ENCODE measurements at places on chromosomes 5 and 9.

DNA sequence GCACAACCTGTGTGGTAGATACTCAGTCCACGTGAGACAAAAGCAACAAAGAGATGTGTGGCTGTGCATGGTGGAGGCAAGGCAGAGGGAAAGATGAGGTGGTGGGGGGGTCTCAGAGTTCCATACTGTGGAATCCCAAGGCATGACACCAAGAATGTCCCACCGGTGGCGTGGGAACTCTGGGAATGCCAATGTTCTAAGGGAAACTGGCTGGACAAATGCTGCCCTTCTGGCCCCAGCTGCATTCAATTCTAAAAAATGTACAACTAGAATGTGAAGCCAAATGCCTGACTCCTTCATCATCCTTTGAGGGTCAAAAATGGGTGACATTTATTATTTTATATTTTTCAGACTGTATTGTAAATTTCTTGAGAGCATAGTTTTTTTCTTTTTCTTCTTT lies 58.2 kb upstream of the EQTN start:
- no peak for DNase-seq

GRCh38 chr9:81826517-81826906 lies 101.7 kb upstream of the SPATA31D4 start:
- DNase-seq: no peak

GRCh38 chr5:120657104-120657503 lies 193.0 kb downstream of the PRR16 start:
- no peak for DNase-seq

GRCh38 chr9:107316795-107317661 lies 33.9 kb downstream of the RAD23B start:
- no peak for DNase-seq

DNA sequence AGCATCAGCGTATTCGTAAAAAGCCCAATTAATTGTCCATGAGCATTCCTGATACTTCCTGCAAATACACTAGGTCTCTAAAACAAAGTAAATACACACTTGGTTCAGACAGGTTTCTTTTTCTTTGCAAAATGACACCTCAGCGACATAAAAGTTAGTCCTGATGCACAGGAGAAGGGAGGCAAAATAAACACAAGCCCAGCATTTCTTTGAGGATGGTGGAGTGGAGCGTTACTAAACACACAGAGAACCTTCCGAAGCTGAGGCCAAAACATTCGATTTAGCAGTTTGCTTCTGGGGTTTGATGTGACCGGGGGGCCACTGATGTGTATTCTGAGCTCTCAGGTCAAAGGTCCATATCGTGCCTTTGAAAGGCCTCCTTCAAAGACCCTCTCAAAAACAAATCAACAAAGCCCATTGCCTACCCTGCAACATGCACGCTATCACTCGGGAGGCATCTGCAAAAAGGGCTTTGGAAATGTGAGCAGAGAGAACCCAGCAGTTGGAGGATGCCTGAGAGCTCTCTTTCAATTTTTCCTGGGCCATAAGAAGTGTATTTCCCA lies 268.4 kb upstream of the PANK3 start:
- no peak for DNase-seq

DNA sequence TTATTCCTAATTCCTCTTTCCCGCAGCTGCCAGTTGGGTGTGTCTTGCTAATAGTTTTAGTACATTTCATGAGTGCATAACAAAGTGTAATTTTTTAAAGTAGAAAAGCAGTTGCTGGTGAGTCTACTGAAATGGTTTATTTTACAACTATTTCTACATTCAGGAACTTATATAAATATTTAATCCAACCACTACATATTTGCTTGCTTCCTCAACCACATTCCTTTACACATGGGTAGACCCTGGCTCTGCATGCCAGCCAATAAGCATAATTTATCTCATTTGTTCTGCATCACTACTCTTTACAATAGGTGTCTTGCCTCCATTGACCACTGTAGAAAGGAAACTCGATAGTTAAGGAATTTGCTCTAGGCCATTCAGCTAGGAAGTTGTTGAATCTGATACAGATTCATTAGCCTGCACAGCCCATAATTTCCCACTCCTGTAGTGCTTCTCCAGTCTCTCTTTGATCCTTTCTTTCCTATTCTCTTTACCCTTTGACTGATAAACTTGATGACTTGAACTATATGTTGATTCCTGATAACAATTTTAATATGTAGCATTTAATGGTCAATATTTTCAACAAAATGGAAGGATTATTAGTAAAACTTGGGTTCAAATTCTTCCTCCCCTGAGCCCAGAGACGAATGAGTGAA lies 342.5 kb upstream of the ACTBL2 start:
- no peak for DNase-seq

- DNase-seq: no peak
Observed at GRCh38 chr9:129664746-129665388, 580 bp upstream of the PRRX2 start.

GRCh38 chr5:6498968-6499367 lies 50.3 kb downstream of the UBE2QL1 start:
- DNase-seq: no peak

- DNase-seq: no peak
Observed at GRCh38 chr9:134373269-134373668, 47.0 kb downstream of the RXRA start.

Data from iPS-NIHi11 (cell line).